Pulmonary artery endothelial cell (primary cell): ENCODE measurements at places on chromosomes 7 and 10. TPM values are rescaled to one million over a fixed set of nuclear protein-coding genes. Genes with fewer than 3 reads are reported as not detected.

GRCh38 chr10:132143162-132143561 lies 43.6 kb upstream of the DPYSL4 start:
- DNase-seq, result no peak

DNA sequence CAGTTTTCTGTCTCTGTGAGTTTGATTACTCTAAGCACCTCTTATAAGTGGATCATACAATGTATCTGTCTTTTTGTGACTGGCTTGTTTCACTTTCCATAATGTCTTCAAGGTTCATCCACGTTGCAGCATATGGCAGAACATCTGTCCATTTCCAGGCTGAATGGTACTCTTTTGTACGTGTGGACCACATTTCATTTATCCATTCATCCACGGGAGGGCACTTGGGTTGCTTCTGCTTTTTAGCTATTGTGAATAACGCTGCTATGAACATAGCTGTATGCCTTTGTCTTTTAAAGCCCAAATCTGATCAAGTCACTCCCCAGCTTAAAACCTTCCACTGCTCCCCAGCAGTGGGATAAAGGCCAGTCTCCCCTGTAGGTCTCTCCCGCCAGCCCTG lies 31.5 kb downstream of the EGFR start:
- no peak for DNase-seq

GRCh38 chr10:125004571-125005311 lies 62.8 kb downstream of the ZRANB1 start:
- DNase-seq, result no peak

Gene VWC2
- not detected in 2 replicates for total RNA-seq
